Activated naive CD8-positive, alpha-beta T cell treated with anti-CD3 and anti-CD28 coated beads, Interleukin-2, amount 50 U/mL, for 16 hours (primary cell): ENCODE measurements at places on chromosomes 4 and X.

DNA sequence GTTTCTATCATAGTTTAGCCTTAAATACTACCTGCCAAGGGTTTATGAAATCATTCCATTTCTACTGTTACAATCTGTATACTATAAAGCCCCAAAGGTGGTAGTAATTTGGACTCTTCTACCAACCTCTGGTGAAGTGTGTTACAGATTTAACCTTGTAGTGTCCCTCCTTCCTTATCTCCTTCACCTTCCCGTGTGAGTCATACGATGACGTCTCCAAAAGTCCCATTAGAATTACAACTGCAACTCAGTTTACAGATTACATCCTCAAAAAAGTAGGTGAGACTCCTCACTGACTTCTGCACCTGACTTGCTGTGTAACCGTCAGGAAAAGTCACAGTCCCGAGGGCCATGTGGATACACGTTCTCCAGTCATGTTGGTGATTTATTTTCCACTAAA, 219.0 kb downstream of the DCTD start:
- no peak for DNase-seq

- no peak for DNase-seq
These were observed 74.4 kb downstream of the NFKB1 start for GRCh38 chr4:102575369-102576129.

DNA sequence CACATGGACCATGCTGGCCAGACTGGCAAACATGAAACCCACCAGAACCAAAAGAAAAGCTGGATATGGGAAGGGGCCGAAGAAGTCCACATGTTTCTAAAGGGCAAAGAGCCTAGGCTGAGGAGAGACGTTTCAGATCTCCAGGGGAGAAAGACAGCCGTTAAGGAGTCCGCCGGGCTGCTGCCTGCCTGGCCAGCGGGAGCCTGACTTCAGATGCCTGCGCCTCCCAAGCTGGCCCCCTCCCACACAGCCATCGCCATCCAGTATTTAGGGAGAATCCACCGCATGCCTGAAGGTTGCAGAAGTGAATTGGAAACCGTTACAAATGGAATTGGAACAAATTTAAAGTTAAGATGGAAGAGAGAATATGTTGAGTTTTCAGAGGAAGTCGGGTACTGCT, 2.9 kb downstream of the TBL1X start:
- DNase-seq: no peak

GRCh38 chr4:175791221-175791620, 20.8 kb downstream of the GPM6A start:
- no peak for DNase-seq

DNA sequence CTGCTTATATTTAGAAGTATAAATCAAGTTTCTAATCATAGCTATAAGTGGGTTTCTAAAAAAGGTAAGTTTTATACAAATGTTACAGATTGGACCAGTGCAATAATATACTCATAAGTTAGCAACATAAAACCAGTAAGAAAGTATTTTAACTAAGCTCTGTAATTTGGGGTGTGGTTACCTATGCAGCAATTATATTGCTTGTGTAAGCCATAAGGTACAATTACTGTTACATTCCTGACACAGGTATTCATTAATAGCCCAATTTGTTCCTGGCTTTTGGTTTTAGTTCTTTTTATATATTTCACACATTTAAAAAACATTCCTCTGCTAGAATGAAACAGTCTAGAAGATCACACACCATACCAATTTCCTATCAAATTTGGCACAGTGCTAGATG, 115.1 kb downstream of the FRYL start:
- DNase-seq: no peak

DNA sequence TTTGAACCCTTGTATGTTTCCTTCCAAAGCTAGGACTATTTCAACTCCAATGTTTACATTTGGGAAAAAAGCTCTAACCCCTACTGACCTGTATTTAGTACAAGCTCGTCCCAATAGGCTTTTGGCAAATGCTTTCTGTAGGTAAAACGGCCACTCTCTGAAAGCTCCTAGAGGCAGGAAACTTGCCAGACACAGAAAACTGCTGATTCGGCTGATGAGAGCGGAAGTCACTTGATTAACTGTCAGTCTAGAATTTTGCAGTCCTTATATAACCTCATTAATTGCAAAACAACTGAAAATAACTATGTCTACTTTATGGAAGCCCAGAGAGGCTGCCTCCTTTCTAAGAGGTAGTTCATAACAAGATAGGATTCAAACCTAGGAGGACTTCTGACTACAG, 108.1 kb downstream of the TSPAN7 start:
- no peak for DNase-seq

DNA sequence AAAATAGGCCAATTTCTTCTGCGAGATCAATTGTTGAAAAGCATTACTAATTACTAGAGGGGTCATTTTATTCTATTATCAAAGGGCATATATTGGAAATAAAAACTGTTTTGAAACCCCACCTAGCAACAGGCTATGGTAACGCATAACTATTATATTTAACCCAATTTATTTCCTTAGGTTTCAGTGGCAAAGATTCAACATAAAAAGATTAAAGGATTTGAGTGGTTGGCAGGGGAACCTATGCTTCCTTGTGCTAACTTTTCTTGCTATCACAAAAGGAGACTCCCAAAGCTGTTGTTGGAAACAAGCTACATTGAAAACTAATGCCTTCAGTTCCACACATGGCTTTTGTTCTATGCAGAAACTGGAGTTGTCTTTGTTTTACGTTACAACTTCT, 166.9 kb upstream of the KLF3 start:
- DNase-seq: no peak

GRCh38 chr4:47218631-47219030, 187.3 kb downstream of the GABRB1 start:
- DNase-seq: no peak

DNA sequence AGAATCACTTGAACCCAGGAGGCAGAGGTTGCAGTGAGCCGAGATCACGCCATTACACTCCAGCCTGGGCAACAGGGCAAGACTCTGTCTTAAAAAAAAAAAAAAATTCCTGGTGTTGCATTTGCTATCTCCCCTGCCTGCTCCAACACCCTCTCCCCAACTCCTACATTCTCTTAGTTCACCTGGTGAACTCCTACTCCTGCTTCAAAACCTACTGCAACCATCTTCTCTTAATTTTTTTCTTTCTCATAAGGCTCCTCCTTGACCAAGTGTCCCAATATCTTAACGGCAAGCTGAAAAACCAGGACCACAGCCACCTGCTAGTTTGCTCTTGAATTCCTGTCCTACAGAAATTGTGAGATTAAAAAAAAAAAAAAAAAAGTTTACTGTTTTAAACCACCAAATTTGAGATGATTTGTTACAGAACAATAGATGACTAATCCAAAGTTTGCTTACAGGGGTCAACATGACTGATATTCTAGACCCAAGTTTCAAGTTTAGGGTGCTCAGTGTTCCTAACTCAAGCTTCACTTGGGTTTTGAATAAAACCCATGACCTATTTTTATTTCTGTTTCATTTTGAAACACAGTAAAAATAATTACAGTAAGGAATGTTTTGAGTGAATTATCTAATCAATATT, 13.1 kb upstream of the ANXA5 start:
- no peak for DNase-seq

- no peak for DNase-seq
These were observed 2156.6 kb upstream of the TENM3 start for GRCh38 chr4:180086480-180087190.

DNA sequence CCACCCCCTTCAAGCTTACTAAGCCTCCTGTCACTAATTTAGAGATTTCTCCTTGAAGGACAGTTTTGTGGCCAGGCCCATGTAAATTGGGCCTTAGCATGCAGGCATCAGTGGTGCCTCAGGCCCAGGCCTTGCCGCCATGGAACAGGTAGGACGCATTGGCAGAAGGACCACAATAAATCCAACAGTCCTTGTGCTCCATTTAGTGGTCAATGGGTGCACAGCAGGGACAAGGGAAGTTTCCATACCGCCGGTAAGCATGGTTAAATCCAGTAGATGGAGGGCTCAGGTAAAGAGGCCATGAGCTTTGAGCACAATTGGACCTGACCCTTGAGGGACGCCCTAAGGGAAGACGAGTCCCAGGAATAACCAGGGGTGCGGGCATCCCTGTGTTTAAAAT, 97.3 kb downstream of the UGT2B28 start:
- no peak for DNase-seq

DNA sequence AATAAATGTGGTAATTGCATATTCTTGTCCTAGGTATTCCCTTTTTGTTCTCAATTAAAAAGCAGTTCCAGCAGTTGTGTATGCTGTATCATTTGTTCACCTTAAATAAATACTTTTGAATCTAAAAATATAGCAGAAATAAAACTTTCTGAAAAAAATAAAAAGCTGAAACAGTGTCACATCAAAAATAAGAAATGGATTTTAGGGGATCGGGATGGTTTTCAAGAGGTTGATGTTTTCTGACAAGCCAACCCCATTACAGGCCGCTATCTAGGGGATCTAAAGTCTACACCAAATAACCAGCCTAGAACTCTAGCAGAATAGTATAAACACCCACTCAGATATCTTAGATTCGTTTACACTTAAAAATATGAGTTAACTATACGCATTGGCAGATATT, 95.4 kb upstream of the MAML3 start:
- DNase-seq: no peak

DNA sequence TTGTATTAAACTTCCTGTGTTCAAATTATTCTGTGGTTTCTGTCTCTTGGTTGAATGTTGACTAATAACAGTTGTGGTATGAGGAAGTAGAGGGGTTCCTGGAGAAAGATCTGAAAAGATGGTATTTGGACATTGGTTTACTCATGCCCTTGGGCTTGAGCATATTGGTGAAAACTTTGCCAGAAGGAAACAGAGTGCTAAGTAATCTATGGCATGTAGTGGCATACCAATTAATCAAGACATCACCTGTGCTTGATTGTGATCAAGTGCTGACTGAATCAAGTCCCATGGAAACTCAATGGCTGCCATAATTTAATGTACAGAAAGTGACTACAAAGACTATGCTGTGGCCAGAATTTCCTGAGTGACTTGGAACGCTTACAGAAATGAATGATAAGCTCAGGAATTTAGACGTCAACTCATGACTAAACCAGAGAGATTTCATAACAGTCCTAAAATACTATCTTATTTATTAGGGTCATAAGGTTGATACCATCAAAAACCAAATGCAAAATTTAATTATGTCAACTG, 2062.9 kb downstream of the ARAP2 start:
- no peak for DNase-seq

- no peak for DNase-seq
These were observed 2.8 kb downstream of the STAG2 start for GRCh38 chrX:123964156-123964834.

GRCh38 chr4:2935762-2936743, 27.2 kb downstream of the NOP14 start:
- no peak for DNase-seq

DNA sequence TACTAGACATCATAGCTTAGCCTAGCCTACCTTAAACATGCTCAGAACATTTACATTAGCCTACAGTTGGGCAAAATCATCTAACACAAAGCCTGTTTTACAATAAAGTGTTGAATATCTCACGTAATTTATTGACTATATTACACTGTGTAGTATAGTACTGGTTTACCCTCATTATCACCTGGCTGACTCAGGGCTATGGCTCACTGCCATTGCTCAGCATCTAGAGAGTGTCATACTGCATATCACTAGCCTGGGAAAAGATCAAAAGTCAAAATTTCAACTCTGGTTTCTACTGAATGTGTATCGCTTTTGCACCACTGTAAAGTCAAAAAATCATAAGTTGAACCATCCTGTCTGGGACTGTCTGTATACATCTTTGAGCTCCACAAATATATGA, 78.6 kb downstream of the CEP44 start:
- no peak for DNase-seq

GRCh38 chr4:93529692-93530372, 298.7 kb upstream of the ATOH1 start:
- DNase-seq: no peak

- no peak for DNase-seq
These were observed 125.0 kb downstream of the RASGEF1B start for GRCh38 chr4:81346719-81347118.

GRCh38 chr4:98710831-98711230, 52.4 kb upstream of the TSPAN5 start:
- DNase-seq: no peak

- DNase-seq: no peak
These were observed 14.9 kb downstream of the NKX6-1 start for GRCh38 chr4:84484236-84484635.

DNA sequence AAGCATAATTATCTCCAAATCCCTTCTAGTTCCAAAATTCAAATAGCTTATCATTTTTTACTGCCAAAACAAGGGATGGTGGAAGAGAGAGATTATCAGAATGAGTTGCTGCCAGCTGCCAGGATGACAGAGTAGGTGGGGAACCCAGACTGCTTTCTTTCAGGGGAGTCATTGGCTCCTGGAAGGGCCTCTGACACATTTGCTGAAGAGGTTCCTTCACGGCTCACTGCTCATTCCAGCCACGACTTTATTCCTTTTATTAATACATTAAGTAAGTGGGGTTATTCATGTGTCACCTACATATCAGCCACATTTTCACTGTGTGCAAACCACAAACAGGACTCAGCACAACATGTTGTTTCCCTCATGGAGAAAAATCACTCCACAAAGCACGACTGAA, 12.7 kb upstream of the SMIM43 start:
- DNase-seq: no peak

- no peak for DNase-seq
These were observed 147.3 kb downstream of the PCDH7 start for GRCh38 chr4:30867427-30867826.

DNA sequence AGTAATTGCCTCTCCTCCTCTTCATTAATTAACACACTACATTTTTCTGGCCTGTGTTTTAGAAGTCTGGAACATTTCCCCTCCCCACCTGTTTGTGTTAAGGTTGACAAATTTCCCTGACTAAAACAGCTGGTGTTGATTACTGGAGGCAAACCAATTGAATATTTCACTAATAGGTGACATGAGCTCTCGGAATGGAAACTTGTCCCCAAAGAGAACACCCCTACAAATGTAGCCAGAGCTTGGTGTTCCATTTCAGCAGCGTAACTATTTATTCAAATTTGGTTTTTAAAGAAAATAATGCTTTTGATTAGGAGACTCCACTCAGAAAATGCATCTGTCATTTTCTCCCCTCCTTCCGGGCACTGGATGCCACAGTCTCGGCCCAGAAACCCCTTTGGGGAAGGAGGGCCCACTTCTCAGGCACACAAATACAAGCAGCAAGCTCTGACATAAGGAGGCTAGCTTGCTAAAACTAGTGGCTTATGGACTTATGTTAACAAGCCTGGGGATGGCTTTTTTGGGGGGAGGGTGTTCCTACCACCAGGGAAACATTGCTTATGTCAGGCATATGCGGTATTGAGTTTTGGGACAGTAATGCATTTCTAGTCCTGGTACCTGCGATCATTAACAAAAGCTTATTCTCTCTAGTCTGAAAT, 2.2 kb downstream of the RNF150 start:
- no peak for DNase-seq

GRCh38 chr4:153344131-153345011, at the start of gene MND1:
Gene MND1 (plus strand): TSS chr4:153344688. CDS start chr4:153344738, 50 bp downstream.
- peak; percentile 76 for DNase-seq

DNA sequence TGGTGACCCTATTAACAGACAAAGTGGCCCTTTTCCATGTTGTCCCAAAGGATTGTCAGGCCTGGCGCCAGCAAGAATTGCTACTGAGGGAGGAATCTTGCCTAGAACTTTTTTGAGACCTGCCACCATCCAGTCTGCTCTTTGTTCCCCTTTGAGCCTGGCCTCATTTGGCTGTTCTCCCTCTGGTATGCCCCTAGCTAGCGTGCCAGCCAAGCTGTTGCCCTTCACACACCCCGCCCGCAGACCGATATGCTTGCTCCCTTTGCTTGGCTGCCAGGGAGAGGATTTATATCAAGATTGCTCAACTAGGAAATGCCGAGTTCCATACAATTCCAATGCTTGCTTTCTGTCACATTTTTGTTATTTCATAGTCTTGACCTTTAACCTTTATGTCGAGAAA, 24.4 kb downstream of the IGSF1 start:
- DNase-seq: no peak
